Fibroblast of the conjunctiva (primary cell): ENCODE measurements at places on chromosomes 2 and 18.

DNA sequence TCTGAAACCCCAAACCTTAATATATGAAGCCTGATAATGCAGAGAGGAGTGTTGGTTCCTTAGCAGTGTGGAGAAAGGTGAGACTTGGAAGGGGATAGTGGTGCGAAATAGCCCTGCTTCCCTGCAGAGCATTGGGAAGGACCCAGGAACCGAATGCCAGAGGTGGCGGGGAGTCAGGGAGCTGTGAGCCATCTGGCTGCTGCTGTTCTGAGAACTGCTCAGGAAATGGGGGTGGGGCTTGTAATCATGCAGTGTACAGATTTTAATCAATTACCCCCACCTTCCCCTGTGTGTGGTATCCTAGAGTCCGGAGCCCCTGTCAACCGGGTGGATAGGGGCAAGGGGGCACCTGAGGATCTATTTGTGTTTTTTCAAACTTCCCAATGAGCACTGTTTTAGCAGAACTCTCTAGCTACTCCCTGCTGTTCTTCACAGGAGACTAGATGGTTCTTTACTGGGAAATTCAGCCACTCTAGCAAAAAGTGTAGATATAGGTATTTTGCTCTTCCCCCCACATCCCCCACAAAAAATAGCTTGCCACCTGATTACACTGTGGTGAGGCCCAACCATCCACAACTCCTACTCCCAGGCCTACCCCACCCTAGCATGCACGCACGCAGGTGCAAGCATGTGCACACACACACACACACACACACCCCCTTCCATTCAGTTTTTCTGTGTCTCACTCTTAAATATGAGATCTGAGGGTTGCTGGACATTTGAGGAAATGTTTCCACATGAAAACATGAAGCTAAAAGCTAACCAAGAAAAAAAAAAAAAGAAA is 30.1 kb upstream of the MBOAT2 start:
- DNase-seq: no peak

DNA sequence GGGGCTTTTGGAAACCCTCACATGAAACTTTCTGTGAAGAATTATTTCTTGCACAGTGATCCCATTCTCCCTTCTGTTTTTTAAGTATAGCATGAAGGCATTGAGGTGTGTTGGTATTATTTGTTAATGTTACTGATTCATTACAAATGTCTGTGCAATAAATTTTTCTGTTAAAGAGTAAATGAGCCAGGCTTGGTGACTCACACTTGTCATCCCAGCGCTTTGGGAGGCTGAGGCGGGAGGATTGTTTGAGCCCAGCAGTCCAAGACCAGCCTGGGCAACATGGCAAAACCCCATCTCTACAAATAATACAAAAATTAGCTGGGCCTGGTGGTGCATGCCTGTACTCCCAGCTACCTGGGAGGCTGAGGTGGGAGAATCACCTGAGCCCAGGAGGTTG is 87.8 kb downstream of the KCTD18 start:
- DNase-seq: no peak

DNA sequence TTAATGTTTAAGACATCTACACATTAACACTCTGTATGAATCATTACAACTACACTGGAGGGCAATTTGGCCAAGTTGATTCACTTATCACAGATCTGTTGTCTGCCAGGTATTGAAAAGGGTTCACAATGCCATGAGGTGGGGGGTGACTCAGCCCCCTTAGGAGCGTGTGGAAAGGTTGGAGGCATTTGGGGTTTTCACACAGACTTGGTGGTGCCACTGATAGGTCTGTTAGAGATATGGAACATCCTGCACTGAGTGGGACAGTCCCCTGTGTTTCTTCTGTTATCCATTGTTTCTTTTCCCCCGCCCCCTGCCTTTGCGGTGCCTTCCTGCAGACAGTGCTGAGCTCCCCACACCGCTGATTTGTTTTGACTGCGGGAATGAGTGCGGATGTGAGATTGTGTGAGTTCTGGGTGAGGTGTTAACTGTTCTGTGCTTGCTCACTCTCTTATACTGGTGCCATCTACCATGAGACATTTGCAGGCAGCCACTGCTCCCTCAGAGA is 9.3 kb upstream of the TSN start:
- DNase-seq: no peak

DNA sequence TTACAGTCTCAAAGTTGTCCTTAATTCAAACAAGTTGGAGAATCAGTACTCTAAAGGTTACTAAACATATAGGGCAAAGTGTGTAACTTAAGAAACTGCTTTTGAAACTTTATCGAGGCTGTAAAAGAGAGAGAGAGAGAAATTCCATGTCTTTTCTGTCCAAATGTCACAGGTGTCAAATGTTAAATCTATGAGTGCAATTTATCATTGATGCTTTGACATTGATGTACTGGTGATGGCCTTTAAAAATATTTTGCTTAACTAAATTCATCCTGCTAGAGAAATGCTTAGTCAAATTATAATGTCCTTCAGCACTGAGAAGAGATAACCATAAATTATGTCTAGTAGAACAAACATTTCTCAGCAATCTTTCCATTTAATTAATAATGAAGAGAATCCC is 1602.1 kb upstream of the TMEFF2 start:
- DNase-seq: no peak

DNA sequence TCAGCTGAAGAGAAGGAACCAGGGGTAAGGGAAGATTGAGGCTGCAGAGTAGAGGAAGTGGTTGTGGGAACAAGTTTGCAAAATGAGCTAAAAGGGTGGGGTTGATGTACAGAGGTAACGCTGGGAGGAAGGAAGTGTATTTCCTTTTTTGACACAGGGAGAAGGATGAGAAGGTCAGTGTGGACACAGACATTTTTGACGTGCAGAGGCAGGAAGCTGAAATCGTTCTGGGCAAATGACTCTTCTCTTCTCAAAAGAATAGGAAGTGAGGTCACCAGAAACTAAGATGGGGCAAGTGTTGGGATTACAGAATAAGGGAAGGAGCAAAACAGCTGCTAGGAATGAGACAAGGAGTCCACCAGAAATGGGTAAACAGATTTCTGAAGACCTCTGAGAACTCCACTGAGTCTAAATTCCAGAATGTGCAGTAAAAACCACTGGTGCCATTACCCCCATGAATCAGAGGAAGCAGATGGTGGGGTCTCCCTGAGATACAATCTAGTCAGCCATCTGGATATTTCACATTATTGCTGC is 20.0 kb upstream of the RNF149 start:
- no peak for DNase-seq

DNA sequence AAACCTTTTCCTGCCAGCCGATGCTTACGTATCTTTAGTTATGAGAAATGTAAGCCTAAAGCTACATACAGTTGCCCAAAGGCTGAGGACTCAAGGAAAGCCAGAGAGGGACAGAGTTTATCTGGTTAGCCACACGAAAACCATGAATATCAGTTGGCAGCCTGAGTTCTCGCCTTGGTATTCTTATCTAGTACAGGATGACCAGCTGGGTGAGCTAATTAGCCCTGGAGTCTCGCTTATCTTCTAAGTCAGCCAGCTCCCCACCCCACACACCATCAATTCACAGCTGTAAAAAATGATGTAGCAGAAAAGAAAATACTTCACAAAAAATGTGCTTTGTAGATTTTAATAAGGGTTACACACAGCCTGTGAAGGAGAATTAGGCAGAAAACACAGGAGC is 617.5 kb upstream of the SOX11 start:
- DNase-seq: no peak

- DNase-seq: no peak
Observed at GRCh38 chr2:45256173-45256866, 247.1 kb upstream of the SIX2 start.

DNA sequence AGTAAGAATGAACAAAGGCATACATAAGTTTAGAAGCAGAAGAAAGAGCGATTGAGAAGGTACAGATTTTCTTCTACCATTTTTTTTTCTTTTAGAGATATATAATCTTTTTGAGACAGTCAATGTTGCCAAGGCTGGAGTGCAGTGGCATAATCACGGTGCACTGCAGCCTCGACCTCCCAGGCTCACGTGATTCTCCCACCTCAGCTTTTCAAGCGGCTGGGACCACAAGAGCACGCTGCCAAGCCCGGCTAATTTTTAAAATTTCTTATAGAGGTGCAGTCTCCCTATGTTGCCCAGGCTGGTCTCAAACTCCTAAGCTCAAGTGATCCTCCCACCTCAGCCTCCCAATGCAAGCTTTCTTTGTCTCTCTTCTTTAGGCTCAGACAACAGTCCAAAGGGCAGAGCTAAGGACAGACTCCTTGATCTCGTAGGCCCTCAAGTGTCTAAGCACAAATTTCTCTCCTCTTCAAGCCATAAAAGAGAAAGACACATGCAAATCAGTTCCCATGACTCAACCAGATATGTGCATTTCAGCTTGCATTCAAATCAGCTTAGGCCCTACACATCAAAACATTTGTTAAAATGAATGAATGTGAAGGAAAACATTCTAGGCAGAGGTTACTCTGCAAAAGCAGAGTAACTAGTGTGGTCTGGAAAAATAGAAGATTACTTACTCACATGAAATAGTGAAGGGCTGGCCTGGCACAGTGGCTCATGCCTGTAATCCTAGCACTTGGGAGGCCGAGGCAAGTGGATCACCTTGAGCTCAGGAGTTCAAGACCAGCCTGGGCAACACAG is 18.0 kb downstream of the ITSN2 start:
- no peak for DNase-seq

DNA sequence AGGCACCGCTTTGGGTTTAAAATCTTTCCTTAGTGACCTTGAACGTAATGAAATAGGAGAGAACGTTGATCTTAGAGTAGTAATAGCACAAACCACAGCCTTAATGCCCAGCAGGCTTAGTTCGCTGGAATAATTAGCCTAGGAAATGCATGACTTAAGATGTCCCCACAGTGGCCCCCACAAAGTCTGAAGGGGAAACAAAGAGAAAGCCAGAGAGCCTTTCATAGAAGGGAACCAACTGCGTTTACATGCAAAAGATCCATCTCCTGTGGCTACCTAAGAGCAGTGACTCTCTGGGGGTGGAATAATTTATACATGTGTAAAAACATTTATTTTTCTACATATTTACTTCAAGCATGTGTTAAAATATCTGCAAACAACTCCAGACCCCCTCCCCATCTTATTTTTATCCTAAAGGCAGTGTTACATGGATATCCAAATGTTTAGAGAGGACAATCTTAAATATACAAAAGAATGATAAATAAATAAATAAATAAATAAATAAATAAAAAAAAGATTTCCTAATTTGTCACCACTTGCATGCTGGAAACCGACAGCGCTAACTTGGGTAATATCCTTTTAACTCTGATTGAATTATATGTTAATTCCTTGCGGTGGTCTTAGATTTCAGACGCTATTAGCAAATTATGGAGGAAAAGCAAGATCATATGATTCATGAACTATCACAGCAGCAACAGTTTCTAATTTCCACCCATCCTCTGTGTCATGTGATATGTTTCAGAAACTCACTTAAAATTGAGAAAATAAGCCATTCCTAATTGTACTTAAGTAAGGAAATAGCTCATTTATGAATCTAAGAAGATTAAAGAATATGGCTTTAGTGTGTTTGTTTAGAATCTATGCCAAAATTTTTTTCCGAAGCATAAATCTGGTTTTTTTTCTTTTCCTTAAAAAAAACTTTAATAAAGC is 23.4 kb upstream of the CYP1B1 start:
- no peak for DNase-seq

GRCh38 chr2:43406651-43407279 is 180.4 kb upstream of the ZFP36L2 start:
- DNase-seq: no peak

GRCh38 chr2:188979187-188980114 is 5.3 kb downstream of the COL3A1 start:
- no peak for DNase-seq

GRCh38 chr2:172038121-172038520 is 38.4 kb downstream of the METAP1D start:
- no peak for DNase-seq

DNA sequence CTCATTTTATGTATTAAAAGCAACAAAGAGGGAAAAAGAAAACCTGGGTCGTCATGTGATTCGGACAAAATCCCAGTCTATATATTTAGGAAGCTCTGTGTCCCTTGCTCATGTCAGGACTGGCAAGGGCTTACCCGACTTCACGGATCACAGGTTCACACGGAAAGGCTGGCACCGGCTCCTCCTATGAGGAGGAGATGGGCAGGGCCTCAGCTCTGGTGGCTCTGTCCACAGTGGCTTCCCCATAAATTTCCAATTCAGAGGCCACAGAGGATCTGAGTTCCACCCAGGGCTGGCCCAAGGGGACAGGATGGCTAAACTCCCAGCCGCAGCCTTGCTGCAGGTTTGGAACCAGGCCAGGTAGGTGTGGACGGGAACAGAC is 186.8 kb downstream of the BCL2 start:
- no peak for DNase-seq

DNA sequence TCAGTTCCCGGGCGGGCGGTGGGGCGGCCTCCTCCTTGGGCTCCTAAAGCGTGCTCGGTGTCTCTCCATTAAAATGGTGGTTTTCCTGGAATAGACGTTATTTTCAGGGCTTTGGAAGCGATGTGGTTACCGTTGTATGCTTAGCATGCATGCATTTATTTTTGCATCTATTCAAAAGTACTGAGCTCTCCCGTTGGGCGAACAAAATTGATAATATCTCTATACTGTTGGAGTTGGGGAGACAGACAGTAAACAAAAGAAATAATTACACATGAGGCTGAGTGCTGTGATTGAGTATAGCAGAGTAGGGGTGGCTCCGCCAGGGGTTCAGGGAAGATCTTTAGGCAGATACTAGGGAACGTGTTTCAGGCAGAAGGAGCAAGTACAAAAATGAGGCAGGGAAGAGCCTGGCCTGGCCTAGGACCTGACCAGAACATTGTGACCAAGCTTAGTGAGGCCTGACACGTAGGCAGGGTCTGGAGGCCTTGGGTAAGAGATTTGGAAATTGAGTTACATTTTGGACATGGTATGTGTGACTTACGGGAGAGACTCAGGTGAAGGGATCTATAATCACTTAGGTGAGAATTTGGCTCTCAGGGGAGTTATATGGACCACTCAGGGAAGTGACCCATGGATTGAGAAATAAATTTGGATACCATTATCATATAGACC is 674 bp downstream of the NCAPH start:
- DNase-seq: no peak

GRCh38 chr2:42828487-42829425 is 36.4 kb upstream of the HAAO start:
- DNase-seq: peak; percentile 63

- DNase-seq: no peak
Observed at GRCh38 chr2:105329197-105329554, 359 bp downstream of the TGFBRAP1 start.

DNA sequence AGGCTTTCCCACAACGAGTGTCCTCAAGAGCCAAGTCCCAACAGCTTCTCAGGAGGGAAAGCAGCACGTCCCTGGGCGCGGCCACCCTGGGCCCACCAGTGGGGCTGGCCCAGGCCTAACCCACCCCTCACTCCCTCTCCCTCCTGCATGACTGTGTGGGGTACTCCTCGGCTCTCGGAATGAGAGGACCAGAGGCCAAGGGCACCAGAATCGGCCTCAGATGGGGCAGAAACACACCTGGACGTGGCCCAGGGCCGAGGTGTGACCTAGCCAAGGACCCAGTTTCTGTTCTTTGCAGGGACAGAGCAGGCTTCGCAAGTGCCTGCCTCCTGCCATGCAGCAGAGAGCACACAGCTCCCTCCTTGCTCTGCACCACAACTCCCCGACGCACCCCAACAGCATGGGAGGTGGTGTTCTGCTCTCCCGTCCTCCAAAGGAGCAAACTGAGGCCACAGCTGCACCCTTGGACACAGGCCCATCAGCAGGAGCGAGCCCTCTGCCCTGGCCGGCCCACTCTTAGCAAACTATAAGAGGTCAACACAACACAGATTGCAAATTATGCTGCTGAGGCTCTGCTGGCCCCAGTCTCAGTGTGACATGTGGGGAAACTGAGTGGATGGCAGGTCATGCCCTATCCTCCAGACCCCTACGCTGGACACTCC is 19.7 kb downstream of the HS6ST1 start:
- DNase-seq: no peak

GRCh38 chr2:224909885-224910573 is 132.2 kb downstream of the DOCK10 start:
- peak; percentile 96 for DNase-seq

GRCh38 chr2:219784178-219784577 is 156.7 kb downstream of the SLC4A3 start:
- no peak for DNase-seq
